ENCODE measurements at places on chromosomes 6 and 20.

DNA sequence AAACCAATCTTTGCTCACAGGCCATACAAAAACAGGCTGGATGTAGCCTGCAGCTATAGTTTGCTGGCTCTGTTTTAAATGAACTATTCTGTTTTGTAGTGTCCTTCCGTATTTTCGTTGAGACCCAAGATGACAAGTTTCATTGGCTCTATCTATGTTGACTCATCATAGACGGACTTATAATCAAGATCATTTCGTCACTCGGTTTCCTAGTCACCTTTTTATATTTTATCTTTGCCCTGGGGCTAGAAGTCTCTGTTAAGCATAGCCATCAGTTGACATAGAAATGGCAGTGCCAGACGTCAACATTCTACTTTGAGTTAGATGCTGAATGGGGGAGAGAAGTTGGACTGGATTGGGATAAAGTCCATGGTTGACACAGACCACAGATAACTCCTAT is 4.8 kb downstream of the PLEKHG1 start:
- no peak for DNase-seq

DNA sequence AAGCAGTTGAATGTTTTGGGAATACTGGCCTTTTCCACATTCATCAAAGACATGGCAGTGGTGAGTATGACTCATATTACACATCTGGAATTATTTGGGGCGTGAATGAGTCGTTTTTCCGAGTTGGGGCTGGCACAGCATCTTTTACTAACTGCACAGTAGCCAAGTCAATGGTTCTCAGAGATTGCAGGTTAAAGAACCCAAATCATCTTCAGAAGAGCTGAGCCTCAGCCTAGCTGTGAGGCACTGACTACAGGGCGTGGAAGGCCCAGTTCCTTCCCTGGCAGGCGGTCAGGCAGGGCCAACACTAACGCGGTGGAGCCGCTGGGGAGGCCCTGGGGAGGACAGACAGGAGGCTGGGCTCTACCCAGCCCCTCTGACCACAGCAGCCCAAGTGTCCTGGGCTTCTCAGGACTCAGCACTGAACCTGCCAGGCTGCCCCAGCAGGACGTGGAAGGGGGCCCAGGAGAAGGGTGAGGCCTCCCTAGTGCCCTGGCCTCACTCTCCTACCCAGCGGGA is 20.1 kb upstream of the HELZ2 start:
- no peak for DNase-seq

- no peak for DNase-seq
These were observed 5.2 kb downstream of the AGPAT4 start for GRCh38 chr6:161268531-161269210.

GRCh38 chr6:89120371-89120770 is 2.5 kb upstream of the SRSF12 start:
- DNase-seq = no peak

DNA sequence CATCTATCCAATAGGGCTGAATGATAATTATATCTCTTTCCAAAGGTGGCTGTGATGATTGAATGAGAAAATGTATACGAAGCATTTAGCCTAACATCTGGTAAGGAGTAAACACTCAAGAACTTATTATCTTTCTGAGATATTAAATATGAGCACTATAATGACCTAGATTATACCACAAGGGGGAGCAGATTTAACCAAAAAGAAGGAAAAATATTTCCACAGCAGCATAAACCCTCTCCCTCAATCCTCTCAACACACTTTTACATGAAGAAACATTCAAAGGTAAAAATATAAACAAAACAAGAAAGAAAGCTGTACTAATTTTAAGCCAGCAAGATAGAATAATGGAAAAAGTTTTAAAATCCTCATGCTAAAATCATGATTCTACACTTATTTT is 68.4 kb downstream of the SHPRH start:
- DNase-seq = no peak

GRCh38 chr6:125230674-125231073 is 71.1 kb downstream of the HDDC2 start:
- no peak for DNase-seq

GRCh38 chr20:59616306-59616705 is 12.0 kb downstream of the PHACTR3 start:
- no peak for DNase-seq

All from GOT3 (cell line).